ENCODE measurements at places on chromosomes 13 and 19.

- DNase-seq: no peak
Measured at GRCh38 chr13:50766013-50766412, 77.5 kb downstream of the DLEU7 start.

DNA sequence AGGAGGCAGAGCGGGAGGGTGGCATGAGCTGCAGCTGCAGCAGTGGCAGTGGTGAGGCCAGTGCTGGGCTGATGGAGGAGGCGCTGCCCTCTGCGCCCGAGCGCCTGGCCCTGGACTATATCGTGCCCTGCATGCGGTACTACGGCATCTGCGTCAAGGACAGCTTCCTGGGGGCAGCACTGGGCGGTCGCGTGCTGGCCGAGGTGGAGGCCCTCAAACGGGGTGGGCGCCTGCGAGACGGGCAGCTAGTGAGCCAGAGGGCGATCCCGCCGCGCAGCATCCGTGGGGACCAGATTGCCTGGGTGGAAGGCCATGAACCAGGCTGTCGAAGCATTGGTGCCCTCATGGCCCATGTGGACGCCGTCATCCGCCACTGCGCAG is 2.0 kb downstream of the EGLN2 start:
- DNase-seq: no peak

DNA sequence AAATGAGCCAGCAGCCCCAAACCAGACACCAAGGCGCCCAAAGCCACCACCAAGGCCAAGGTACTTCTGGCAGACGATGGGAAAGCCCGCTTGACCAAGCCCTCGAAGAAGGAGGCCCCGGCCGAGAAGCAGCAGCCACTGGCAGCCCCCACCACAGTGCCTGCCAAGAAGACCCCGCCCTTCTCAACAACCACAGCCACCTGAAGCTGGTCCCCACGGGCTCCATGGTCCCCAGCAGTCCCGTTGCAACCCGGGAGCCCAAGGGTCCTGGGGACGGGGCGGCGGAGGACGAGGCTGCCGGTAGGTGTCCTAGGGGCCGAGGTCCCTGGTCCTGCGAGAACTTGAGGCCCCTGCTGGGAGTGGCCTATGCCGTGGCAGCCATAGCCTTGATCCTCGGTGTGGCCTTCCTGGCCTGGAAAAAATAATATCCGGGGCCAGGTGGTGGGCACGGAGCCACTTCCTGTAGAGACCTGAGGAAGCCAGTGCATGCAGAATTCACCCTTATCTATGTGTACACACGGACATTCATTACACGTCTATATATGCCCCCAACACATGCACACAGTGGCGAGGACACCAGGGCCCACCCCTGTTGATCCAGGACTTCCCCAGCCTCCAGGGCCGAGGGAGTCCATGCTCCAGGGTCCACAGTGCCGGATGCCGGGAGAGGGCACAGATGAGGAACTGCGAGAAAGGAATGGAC is 13.8 kb downstream of the C1QTNF9 start:
- no peak for DNase-seq

- DNase-seq: peak; percentile 79
Measured at GRCh38 chr13:112893570-112894422, 75.2 kb upstream of the MCF2L start.
